Heart left ventricle (tissue), 16 donors: ENCODE measurements at places on chromosomes 5 and 9. TPM values are rescaled to one million over a fixed set of nuclear protein-coding genes. Genes with fewer than 3 reads are reported as not detected.

Gene CAMK2A
- polyA plus RNA-seq = 3.2 TPM

Gene ANKS6
- 3.1 TPM for polyA plus RNA-seq

Gene STXBP1
- 14.0 TPM for polyA plus RNA-seq

Gene FGF10
- 0.27 TPM for polyA plus RNA-seq

Gene KCNMB1
- polyA plus RNA-seq = 1.2 TPM

GRCh38 chr5:40945111-40945510, 35.8 kb downstream of the C7 start:
- DNase-seq = no peak

DNA sequence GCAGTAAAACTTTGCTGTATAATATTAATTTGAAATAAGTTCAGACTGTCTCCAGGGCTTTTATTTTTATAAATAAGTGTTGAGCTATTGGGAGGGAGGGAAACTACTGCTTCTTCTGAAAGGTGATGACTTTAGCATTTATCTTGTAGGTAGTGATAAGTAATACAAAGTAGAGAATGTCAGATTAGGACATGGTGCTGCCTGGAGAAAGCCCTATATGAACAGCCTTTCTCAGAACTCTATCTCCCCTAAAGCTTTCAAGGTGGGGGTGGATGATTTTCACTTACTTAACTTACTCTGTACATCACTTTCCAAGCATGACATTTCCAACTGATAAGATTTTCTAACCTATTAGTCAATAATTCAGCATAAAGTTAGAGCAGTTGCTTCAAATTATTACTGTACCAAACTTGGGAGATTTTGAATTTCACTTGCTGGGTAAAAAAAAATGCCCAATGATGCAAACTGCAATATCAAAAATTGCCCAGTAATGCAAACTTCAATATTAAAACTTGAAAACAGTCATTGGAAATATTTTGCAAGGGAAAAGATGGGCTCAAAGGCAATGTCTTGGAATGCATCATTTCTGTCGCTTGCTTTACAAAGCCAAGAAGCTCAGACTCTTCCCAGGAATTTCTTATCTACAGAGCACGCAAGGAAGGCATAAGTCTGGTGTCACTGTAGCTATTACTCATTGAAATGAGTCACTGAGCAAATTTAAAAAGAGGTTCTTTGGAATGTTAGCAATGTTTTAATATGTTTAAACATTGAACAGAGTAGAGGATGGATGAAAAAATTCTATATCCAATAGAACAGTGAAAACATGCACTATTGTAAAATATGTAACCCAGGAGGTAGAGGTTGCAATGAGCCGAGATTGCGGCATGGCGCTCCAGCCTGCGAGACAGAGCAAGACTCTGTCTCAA, 569.5 kb downstream of the PSAT1 start:
- no peak for DNase-seq

GRCh38 chr9:115837618-115838017, 316.0 kb upstream of the PAPPA start:
- DNase-seq = no peak

DNA sequence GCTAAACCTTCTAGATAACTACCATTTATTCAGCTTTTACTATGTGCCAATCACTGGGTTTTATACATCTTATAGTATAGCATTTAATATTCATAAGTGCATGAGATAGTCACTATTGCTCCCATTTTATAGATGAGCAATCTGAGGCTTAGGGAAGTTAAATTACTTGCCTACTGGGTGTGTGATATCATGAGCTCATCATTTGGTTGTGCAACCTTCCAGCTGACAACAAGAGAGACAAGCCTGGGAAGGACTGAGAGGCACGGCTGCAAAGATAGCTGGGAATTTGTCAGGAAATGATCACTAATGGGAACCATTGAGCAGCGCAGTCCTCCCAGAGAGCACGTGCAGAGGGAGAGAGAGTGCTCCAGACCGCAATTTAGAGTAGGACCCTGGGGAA, 481.6 kb upstream of the KIF2A start:
- DNase-seq = no peak

DNA sequence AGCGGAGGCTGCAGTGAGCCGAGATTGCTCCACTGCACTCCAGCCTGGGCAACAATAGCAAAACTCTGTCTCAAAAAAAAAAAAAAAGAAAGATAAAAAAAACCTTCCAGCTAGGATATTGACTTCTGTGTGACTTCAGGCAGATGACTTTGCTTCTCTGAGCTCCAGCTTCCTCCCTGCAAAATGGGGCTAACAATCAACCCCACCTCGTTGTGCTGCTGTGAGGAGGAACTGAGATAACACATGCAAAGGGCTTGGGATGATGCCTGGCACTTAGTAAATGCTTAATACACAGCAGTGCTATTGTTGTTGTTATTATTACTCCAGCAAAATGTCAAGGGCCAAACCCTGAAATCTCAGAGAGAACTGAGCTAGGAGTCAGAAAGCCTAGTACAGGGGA, 3.5 kb upstream of the CDX1 start:
- DNase-seq = no peak

DNA sequence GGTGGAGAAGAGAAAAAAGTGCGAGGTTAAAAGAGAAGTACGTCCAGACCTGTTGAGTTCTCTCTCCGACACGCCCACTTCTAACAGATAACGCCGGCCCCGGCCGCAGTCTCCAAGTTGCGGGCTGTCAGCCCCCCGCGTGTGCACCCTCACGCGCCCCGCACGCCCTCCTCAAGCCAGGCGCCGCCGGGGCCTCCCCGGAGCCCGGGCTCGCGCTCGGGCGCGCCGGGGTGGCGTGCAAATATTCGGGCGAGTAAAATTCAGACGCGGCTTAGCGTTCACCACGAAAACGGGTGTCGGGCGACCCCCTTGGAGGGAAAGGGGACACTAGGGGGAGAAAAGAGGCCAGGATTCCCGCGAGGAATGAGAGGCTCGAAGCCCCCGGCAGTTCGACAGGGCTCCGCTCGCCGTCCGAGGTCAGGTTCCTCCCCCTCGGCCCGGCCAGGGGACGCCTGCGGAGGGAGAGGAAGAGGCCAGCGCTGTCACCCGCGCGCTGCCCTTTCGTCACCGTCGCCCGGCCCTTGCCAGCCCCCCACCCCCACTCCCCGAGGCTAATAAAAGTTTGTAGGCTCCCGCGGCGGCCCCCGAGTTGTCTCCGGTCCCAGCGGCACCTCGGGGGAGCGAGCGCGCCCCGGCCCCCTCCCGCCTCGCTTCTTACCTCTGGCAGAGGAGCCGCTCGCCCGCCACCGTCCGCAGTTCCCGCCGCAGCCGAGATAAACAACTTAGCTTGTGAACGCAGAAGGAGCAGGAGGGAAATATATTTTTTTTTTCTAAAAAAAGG, 743 bp downstream of the NR3C1 start:
- peak; percentile 86 for DNase-seq

- no peak for DNase-seq
These were observed 22.3 kb upstream of the WDR41 start for GRCh38 chr5:77514457-77514856.

- no peak for DNase-seq
These were observed 87.3 kb upstream of the CCNG1 start for GRCh38 chr5:163350083-163350482.

DNA sequence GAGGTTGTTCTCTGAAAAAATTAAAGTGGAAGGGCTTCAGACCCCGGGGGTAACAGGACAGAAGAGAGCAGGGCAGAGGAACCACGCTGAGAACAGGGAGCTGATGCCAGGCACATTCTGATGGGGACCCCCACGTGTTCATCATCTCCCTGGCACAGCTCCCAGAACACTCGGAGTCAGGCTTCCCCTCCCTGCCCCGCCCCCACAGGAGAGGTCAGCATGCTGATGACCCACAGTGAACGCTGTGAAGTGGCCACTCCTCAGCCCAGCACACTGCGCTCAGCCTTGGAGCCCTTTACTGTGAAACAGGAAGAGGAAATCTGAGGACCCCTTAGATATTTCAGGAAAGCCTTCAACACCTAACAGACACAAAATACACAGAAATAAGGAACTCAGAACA, 16.4 kb downstream of the RETREG1 start:
- peak; percentile 76 for DNase-seq

DNA sequence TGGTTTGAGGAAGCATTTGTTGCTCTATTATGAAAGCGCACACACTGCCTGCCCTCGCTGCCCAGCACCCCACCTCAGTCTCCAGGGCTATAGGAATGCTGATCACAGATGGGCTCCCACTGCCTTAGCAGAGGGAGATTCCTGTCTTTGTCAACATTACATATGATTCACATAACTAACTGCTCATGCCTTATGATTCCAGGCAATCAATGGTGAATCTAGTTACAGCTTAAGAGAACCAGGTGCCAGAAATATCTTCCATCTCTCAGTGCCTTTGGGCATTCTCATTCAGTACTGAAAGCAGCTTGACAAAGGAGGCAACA, 458.9 kb upstream of the C9orf72 start:
- DNase-seq = no peak

GRCh38 chr5:73486119-73486899, 11.9 kb upstream of the BTF3 start:
- DNase-seq = no peak

- no peak for DNase-seq
These were observed 896 bp downstream of the RIGI start for GRCh38 chr9:32524892-32525708.

- peak; percentile 23 for DNase-seq
These were observed 3.3 kb upstream of the CDC20B start for GRCh38 chr5:55176176-55176818.

DNA sequence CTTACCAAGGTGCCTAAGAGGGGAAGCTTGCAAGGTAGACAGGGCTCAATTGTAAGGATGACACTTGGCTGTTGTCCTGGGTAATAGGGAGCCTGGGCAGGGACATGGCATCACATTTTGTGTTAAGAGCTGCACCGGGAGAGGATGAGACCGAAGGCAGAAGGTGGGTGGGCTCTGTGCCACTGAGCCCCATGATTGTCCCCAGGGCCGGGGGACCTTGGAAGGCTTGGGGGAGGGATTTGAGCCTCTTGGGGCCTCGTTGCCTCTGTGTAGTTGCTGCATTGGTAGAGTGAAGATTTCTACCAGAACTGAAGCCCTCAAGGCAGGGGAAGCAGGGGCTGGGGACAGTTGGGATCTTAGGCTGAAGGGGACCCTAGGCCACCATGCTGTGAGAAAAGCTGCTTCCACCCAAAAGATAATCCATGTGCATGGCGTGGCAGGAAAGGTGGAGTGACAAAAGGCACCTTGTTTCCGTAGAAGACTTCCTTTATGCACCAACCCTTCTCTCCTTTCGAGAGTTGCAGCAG, 11.9 kb downstream of the FGF18 start:
- no peak for DNase-seq

DNA sequence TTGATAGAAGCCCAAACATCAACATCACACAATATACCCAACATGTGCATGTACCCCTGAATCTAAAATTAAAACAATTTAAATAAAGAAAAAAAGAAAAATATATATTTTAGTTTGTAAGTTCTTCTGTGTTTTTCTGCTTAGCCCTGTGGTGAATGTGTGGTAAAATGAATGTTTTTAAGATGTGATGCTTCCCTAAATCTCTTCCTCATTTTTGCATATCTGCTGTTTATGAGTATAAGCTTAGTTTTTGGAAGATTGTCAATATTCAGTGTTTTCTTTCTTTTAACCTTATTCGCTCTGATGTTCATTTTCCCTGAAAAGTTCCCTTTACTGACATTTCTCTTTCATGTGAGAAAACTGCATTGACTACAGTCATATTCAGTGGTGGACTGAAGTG, 44.4 kb upstream of the DAB2 start:
- no peak for DNase-seq
